ENCODE measurements at places on chromosomes 16 and 17.

DNA sequence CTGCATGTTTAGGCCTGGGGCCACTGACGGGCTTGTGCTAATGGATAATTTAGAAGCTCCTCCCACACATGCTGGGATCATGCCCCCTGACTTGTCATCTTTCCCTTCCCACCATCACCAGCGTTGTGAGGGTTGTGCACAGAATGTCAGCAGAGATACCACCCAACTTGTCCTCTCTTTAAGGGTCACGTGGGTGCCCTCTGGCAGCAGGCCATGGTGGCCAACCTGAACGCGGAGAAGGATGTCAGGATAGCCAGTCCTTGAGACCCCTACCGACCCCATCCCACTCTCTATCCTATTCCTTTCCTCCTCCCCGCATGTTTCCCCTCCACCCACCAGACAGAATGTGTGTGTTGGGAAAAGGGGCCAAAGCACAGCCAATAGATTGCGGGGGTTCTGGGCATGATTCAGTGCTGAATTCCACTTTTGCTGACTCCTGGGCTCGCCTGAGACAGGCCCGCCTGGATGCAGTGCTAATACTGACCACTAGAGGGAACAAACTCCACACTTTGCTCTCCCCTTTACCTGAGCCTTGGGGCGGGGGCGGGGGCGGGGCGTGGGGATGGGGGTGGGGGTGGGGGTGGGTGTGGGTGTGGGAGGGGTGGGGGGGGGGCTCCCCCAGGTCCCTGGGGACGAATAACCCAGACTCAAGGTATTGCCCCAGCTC, at the start of gene GH2:
Gene GH2, minus strand, starts transcription at position 10 of the 667 bp plus-strand sequence. CDS start 143 bp downstream, outside the sequence.
- DNase-seq, result peak; percentile 45

DNA sequence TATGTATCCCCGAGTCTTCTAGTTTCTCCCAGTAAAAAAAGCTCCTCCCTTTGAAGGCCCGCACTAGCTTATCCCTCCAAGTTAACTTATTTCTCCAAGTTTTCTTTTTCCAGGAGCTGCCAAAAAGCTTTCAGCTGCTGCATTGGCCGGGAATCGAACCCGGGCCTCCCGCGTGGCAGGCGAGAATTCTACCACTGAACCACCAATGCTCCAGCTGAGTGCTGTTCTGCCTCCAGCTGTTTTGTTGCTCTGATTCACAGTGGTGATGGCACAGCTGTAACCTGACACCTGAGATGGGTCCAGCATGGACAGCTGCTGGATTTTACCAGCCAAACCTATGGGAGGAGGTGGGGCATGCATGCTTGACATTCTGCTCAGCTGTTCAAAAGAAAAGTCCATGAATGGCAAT, 22.1 kb downstream of the VAC14 start:
- DNase-seq, result no peak

- DNase-seq, result no peak
Measured at GRCh38 chr16:22194707-22195444, 11.2 kb upstream of the EEF2K start.

- DNase-seq, result no peak
Measured at GRCh38 chr16:66529475-66529874, 20.4 kb downstream of the TK2 start.
